ENCODE measurements at places on chromosomes 3 and 15.

DNA sequence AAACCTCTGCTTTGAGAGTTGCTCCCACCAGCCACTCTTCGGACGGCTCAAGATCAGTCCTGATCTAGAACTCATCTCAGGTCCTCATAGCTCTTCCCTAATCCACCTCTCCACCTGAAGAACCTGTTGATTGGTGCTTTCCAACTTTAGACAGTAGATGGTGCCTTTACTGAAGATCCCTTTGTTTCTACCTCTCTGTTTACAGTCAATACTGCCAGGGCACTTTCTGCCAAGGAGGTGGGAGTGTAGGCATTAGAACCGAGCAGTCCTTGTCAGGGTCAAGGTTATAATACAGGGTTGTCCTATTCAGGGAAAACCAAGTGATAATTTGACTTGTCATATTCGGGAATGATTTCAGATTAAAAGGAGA, 1.2 kb downstream of the CGNL1 start:
- DNase-seq = no peak

DNA sequence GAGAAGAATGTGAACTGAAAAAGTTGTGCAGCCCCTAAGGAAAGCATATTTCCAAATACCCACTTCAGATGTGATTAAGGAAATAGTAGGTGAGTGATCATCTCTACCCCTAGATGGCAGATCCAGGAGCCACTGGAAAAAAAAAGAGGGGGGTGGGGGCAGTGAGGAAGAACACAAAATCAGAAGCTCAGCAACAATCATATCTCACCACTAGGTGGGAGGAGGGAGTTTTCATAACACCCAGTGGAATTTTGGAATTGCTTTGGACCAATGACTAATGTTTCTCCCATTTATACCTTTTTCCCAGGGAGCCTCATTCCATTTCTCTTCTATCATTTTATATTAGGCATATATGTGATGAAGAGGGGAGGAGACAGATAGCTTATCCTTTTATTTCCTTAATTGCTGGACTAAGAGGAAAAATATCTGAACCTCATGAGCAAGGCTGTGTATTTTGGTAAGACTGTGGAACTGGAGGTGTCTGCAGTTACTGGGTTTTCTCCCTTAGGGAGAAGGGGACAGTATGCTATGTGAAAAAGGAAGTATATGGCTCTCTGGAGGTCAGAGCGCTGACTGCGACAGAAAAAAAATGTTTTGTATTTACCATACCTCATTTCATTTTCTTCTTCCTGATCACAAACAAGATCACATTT, 363.4 kb downstream of the GAP43 start:
- no peak for DNase-seq

GRCh38 chr3:99817047-99817436, 620 bp upstream of the CMSS1 start:
- DNase-seq = no peak

GRCh38 chr3:33016846-33017405, 65.5 kb downstream of the CCR4 start:
- no peak for DNase-seq

GRCh38 chr3:37086918-37087317, 87.5 kb downstream of the LRRFIP2 start:
- DNase-seq = no peak

GRCh38 chr3:79284781-79285180, 483.0 kb downstream of the ROBO1 start:
- no peak for DNase-seq

- DNase-seq = no peak
Observed at GRCh38 chr3:145981056-145981455, 179.9 kb downstream of the PLOD2 start.

DNA sequence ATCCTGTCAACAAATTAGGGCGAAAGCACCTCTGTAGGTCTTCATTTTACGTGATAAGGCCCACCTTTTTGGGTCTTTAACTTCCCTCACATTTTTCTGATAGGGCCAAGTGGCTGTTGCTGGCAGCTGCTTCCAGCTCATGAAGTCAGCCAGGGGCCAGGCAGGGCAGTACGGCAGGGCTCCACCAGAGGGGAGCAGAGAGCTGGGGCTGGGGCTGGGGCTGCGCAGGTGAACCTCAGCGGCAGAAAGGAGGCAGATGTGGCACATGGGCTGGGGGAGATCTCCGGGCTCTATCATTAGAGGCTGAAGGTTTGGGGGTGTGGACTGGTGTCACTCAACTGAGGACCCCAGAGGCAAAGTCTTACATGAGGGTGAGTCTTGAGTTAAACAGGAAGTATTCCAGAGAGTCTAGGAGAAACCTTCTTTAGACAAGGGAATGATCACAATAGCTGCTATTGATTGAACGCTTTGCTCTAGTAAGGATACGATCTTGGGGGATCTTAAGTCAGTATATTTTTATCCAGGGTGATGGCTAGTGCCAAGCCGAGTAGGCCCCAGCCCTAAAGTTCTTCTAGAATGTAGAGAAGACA, 62.8 kb upstream of the MEX3B start:
- no peak for DNase-seq

GRCh38 chr3:52428151-52429005, 16.5 kb downstream of the SEMA3G start:
- DNase-seq = no peak

DNA sequence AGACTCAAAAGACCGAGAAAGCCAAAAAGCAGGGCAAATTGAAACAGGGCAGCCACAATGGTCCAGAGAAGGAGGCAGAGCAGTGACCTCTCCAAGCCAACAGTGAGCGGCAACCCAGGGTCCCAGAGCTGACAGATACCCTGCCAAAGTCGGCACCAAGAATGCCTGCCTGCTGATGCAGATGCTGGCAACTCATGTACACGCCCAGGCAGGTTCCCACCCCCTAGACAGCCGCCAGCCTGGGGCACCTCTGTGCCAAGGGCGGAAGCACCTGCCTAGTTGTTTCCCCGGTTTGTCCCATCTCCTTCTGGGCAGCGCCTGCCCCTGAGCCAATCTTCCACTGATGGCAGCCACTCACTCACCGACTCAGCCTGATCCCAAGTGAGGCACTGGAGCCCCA, 22.1 kb downstream of the KLHL25 start:
- DNase-seq = no peak

GRCh38 chr3:123161167-123161566, 40.6 kb upstream of the SEC22A start:
- no peak for DNase-seq
